ENCODE measurements at places on chromosomes 1 and 21.

- no peak for DNase-seq
These were observed 137.6 kb upstream of the USP24 start for GRCh38 chr1:55352811-55353180.

GRCh38 chr1:225882694-225883615 is 775 bp upstream of the TMEM63A start:
- no peak for DNase-seq

DNA sequence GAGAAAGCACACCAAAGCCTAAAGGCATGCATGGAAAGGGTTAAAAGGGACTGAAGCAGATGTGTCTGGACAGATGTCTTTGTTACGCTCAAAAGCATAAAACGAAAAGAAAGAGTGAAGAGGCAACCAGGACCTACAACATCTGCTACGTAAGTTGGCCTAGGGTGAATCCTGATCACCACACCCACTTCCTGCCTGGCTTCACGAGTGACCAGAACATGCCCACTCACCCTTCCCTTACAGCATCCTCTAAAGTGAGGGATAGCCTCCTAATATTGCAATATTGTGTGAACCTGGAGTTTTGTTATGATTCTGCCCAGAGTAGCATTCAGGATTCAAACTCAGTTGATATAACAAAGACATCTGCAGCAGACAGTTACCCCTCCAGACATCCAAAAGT is 10.6 kb upstream of the OLIG2 start:
- DNase-seq = no peak

- no peak for DNase-seq
These were observed 90.1 kb downstream of the NTPCR start for GRCh38 chr1:233040494-233040893.

DNA sequence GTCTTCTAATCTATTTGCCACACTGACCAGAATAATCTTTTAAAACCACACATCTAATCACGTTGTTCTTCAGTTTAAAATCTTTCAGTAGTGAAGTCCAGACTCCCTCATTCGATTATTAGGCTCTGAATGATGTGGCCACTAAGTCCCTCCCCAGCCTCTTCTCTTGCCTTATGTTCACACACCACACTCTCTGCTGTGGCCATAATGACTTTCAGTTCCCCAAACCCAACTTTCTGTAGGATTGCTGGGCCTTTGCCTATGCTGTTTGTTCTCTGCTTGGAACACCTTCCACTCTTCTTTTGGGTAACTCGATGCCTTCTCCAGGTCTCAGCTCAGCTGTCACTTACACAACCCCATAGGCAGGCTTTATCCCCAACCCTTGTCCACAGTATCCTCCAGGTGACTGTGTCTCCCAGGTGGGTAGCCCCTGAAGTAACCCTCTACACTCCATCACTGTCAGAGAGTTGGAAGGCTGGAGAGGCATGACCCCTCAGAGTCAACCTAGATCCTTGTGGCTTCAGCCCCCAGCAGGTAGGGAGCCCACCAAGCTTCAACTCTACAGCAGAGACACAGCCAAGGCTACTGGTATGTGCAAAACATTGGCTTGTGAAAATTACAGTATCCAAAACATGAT is 8.4 kb upstream of the SLC37A1 start:
- DNase-seq = no peak

GRCh38 chr21:41747943-41748738 is 18.7 kb downstream of the RIPK4 start:
- no peak for DNase-seq

DNA sequence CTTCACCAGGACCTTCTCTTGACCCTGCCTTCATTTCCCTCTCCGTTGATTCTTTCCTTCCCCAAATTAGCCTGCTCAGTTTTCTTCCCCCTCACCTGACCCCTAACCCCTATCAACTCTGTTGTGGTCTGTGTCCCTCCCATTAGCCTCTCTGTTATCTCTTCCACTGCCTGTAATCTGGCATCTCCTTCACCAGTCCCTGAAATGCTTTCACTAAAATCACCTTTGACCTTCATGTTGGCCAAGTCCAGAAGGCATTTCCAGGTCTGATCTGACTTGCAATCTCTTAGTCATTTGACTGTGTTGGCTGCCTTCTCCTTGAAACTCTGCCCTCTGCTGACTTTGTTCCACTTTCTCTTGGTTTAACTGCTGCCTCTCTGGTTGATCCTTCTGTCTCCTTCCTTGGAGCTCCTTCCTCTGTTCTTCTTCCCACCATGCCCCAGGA is 28.2 kb downstream of the ATP8B2 start:
- DNase-seq = no peak

DNA sequence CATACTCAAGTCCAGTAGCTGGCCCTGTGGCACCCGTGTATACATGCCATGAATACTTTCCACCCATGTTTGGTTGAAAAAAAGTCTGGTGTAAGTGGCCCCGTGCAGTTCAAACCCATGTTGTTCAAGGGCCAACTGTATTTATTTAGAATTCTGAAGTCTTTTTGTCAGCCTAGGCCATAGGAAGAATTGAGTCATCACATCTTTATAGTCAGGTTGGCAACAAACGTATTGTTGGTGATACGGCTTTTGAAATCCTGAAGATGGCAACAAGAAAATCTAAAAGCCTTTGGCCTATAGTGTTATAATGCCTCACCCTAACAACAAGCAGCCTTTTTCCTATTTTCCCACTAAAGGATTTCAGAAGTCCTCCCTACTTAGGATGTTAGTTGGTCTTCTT is 363.6 kb downstream of the PLPP3 start:
- no peak for DNase-seq

GRCh38 chr1:158833264-158833663 is 2.1 kb downstream of the MNDA start:
- DNase-seq = no peak

DNA sequence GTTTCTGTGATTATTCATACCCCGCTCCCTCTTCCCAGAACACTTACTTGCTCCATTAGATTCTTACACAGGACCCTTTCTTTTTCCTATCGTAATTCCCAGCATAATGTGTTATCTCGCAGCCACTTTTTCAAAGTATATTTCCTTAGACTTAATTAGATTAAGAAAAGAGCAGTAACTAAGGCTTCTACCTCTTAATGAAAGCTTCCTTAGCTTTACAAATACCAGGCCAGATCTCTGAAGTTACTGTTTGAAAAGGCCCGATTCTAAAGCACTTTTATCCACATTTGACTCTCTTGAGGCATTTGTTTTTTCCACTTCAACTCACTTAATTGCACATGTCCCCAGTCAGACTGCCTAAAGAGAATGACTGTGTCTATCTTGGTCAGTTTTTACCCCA is 1264.3 kb upstream of the ADGRL2 start:
- DNase-seq = no peak

DNA sequence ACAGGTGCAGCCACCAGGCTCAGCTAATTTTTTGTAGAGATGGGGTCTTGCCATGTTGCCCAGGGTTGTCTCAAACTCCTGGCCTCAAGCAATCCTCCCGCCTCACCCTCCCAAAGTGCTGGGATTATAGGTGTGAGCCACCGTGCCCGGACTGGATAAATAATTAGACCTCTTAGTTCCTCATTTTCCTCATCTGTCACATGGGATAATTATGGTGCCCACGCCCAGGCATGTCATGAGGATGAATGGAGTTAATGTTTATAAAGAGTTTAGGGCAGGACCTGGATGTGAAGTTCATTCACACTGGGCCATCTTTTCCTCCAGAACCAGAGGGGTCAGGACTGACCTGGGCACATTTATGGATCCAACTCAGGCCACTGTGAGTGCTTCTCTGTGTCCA is 23.7 kb downstream of the PADI3 start:
- DNase-seq = peak; percentile 6

- DNase-seq = no peak
These were observed 54.0 kb upstream of the RASAL2 start for GRCh38 chr1:178039891-178040290.

- no peak for DNase-seq
These were observed 40.9 kb upstream of the EPS8L3 start for GRCh38 chr1:109804660-109805059.

DNA sequence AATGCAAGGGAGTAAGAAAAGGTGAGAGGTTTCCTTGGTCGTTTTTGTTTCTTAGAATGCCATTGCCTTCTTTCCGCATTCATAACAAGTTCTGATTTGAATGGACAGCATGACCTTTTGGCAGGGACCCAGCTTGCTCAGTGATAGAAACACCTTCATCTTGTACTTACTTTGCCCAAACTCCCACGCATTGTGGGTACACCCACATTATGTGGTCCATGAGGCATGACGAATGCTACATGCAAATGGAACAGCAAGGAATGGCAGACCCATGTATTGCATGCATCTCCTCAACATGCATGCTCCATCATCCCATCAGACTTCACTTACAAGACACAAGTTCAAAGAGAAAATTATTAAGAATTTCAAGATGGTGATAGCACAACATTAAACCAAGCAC is 102.8 kb downstream of the CDC7 start:
- DNase-seq = no peak

- no peak for DNase-seq
These were observed 134.7 kb downstream of the TGFBR3 start for GRCh38 chr1:91751275-91751674.

GRCh38 chr1:53653200-53653575 is 85.8 kb downstream of the GLIS1 start:
- DNase-seq = no peak

- no peak for DNase-seq
These were observed 586.9 kb downstream of the AGBL4 start for GRCh38 chr1:49436865-49437264.

DNA sequence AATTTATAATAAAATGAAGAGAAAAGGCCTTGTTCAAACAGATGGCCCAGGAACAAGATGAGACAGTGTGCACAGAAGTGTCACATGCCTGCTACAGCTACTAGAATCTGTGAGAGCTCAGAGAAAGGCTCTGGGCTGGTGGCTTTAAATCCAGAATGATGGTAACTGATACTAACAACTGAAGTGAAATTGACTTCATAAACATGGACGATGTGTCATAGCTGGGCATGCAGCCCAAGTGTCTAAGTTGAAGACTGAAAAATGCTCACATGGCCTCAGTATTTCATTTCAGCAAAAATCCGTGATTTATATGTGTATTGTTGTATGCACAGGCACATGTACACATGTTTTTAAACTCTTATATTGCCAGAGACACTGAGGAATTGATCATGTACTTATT is 208.3 kb upstream of the RUNX1 start:
- no peak for DNase-seq

DNA sequence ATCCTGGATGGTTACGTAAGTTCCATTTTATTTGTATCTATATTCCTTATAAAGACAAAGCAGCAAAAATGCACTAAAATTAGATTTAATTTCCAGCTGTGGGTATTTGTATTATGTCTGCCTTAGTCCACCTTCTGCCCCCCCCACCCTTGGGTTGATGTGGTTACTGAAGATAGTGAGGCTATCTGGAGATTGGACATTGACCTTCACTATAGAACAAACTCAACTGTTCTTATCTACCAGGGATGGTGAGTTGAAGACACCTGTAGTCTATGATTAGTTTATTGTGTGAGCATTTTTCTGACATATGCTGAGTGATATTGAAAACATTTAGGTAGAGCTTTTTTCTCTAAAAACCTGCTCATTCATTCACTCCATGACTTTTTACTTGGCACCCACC is 122.2 kb downstream of the NFIA start:
- DNase-seq = no peak

DNA sequence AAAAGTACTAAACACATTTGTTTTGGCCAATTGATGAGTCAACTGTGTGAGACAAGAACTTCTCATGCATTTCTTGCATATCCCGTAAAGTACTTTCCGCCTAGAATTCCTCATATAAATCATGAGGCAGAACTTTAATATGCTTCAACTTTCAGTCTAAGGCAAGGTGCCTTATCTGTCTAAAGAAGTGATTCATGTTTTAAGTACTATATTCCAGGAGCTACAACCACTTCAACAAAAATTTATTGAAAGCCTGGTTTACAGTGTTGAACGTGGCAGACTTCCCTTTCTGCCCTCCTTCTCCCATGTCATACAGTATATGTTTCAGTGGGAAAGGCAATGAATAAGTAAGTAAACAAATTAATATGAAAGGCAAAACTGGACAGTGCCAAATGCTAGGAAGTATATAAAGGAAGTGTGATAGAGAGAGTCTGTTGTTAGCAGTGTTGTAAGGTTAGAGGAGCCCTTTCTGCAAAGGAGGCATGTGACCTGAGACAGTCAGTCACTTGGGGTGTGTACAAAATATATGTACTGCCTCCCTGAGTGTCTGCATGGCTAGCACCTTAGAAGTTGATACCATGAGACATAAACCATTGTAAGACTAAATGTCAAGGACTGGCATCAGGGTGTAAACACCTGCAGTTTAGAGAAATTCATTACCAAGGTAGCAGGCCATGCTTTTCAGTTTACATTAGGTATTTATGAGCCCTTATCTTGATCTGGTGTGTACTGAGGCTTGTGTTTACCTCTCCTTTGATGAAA is 362.2 kb downstream of the SRGAP2C start:
- no peak for DNase-seq

- DNase-seq = no peak
These were observed 1.9 kb upstream of the PRMT2 start for GRCh38 chr21:46633566-46633965.

- peak; percentile 47 for DNase-seq
These were observed 4.7 kb downstream of the FOXO6 start for GRCh38 chr1:41365772-41366454.

DNA sequence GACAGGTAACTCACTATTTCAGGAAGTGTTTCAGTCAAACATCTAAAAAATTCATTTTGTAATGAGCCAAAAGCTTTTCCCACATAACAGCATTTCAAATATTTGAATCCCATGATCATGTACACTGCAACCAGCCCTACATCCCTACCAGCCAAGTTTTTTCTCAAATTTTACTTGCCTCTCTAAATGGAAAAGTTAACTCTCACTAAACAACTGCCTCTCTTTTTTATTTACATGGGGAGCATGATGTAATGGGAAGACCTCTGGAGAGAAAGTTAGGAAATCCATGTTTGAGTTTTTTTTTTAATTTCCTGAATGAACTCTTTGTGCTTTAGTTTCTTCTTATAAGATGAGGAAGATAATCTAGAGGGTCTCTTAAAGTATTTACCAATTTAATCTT is 70.5 kb downstream of the TTLL7 start:
- DNase-seq = no peak

DNA sequence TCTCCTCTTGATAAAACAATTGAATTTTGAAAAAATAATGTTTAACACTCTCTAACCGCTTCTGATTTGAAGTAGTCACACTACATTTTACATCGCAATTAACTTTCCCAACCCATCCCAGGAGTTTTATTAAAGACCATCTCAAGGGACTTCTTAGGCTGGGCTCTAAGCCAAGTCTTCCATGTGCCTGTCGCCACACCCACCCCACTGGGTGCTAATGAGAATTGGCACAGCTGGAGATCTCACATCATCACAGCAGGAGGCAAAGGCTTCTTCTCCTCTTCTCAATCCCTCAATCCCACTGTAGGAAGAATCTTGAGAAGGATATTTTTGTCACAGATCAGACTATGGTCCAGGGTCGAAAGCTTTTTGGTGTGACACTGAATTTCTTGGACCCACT is 328.9 kb downstream of the NUF2 start:
- DNase-seq = peak; percentile 93

GRCh38 chr1:185495898-185496297 is 178.9 kb upstream of the IVNS1ABP start:
- DNase-seq = no peak

DNA sequence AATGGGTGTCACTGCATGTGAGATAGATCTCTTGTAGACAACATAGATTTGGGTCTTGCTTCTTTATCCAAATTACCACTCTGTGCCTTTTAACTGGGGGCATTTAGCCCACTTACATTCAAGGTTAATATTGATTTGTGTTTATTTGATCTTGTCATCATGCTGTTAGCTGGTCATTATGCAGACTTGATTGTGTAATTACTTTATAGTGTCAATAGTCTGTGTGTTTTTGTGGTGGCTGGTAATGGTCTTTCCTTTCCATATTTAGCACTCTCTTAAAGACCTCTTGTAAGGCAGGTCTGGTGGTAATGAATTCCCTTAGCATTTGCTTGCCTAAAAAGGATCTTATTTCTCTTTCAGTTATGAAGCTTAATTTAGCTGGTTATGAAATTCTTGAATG is 29.6 kb downstream of the ZNF691 start:
- no peak for DNase-seq
